Left kidney (tissue), 8 donors: ENCODE measurements at places on chromosomes 6 and 20. TPM values are rescaled to one million over a fixed set of nuclear protein-coding genes. Genes with fewer than 3 reads are reported as not detected.

SKIC2 gene
- polyA plus RNA-seq, result 60.8 TPM

DNA sequence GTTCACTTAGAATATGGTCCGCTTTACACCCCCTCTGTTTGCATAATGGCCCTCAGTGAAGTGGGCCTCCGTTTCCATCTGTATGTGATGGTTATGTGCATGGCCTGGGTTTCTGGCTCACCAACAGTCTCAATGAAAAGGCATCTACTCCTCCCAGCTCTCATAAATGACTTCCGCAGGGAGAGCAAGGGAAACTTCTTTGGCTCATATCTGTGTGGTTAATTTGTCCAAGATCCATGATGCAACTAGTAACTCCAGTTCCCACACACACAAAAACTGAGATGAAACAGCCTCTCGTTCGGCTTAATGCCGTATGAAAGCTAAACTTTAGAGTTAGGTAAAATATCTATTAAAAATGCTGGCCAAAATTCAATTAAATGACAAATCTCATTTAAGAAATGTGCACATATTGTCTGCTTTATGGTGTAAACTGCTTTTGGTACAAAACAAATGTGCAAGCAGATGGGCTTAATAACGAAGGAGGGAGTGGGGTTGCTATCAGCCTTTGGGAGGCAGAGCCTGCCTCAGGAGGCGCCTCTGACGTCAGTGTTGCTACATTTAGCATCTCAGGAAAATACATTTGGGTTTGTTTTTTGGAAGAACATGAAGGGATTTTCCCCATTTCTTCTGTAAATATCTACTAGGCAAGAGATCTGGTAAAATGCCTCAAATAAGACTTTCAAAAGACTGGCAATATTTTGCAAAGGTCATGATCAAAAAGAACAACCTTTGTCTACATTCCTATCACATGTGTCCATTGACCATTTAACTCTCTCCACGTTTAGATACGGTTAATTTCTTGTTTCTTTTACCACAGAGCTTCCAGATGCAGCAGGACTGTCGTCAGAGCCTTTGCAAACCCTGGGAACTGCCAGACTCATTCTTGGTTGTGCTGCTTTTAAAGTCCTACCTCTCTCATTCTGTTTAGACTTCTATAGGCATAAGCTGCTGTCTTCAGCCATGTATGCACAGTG, 96.8 kb downstream of the ARMC2 start:
- no peak for DNase-seq

DNA sequence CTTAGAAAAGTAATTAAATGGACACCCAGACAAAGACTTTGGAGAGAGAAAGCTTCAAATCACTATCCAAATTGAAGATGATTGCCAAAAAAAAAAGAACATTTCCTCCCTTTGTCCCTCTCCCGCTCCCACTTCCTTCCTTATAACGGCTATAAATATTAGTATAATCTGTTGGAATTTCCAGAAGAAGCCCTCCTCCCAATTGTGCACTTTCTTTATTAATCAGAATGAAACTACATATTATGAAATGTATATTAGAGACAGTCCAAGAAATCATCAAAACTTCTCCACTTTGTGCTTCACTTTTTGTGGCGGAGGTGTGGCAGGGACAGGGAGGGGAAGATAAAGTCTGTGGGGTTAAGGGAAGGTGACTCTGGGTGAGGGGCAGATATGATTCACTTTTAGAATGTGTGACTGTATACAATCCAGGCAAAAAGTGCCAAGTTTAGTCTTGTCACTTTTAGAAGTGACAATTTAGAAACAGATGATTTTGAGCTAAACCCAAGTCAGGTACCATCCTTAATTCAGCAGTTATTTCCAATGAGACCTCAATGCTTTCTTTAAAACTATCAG, 195.0 kb upstream of the MARCKS start:
- DNase-seq, result no peak

COL9A1 gene
- 33.0 TPM for polyA plus RNA-seq
